ENCODE measurements at places on chromosomes 12 and 14.

DNA sequence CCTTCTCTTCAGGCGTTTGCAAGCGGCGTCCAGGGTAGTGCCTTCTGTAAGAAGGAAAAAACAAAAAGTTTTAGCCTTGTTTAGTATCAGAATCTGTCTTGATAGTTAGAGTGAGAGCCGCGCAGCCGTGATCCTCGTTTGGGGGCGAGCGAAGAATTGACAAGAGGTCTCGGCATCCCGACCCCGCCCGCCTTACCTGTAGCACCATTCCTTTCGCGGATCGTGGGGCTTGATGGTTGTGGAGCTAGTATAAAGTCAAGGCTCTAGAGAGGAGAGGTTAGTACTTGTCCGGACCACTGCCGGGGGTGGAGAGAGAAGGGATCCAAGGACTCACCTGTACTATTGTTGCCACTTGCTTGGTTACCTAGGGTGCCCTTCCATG, 494 bp downstream of the TMTC3 start:
- DNase-seq = peak; percentile 56

- no peak for DNase-seq
Measured at GRCh38 chr12:106487664-106488063, 95.1 kb upstream of the RFX4 start.

GRCh38 chr12:25833657-25834056, 124.8 kb upstream of the RASSF8 start:
- no peak for DNase-seq

DNA sequence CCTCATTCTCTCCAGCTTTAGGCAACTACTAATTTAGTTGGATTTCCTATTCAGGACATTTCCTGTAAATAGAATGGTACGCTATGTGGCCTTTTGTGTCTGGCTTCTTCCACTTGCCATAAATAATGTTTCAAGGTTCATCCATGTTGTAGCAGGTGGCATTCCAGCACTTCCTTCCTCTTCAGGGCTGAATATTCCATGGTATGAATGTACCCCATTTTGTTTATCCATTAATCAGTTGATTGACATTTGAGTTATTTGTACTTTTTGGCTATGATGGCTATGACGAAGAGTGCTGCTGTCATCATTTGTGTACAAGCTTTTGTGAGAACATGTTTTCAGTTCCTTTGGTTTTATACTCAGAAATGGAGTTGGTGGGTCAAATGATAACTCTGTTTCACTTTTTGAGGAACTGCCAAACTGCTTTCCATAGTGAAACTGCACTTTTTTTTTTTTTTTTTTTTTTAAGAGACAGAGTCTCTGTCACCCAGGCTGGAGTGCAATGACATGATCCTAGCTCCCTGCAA, 6.5 kb upstream of the CDK2AP1 start:
- DNase-seq = no peak

DNA sequence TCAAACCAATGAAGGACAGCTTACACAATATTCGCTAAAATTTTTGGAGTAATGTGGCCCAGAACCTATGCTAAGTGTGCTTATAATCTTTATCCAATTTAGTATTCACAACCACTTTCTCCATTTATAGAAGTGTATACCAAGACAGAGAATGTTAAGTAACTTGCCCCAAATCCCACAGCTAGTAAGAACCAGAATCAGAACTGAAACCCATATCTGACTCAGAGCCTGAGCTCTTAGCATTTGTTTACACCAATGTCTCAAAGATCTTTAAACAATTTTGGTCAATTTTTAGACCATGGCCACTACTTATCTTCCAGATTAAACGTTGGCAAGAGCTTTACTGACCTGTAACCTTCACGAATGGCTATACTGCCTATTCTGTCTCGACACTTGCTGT, 53.0 kb downstream of the PAPLN start:
- no peak for DNase-seq

GRCh38 chr12:110033888-110034287, 14.4 kb downstream of the C12orf76 start:
- DNase-seq = no peak

- DNase-seq = no peak
Measured at GRCh38 chr14:81605660-81606059, 72.0 kb upstream of the SEL1L start.

DNA sequence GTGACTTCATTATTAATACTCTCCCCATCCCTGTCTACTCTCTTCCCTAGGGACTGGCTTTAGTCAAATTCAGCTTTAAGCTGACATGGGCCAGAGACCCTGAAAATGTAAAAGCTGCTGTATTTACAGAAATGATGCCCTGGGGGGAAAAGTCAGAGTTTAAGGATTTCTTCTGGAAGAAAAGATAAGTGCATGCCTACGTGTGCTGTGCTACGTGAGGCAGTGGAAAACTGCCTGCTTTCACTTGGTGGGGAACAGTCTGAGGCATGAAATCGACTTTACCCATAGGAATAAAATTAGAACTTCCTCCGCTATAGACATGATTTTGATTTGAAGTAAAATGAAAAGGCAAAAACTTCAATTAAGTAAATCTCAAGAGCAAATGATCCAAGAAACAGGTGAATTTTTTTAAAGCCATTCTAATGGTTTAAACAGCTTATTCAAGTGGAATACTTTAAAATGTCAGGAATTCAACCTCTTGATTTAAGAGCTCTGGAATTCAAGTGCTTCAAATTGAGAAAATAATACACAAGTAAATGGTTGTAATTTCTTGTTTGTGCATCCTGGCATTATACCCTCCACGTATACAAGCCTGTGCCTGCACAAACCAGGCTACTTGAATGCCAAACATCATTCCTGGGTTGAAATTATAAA, 168.5 kb downstream of the FOXN3 start:
- DNase-seq = no peak

GRCh38 chr12:3685830-3686229, 67.1 kb downstream of the CRACR2A start:
- DNase-seq = no peak

DNA sequence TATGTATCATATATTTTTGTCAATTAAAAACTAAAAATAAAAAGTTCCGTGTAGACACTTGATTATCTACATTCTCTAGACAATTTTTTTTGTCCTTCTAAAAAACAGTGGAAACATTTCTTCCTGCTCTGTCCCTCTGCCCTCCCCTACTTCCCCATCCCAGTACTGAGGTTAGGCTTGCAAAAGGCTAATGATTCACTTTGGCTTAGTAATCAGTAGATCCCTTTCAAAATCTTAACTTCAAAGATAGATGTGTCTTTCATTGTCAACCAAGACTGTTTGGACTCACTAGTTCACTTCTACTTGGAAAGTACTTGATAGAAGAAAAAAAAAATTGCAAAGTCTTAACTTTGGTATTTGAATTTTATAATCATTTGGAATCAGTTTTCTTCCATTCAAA, 3.8 kb downstream of the SETD3 start:
- DNase-seq = no peak

GRCh38 chr14:24108336-24108874, 6.2 kb upstream of the DCAF11 start:
- no peak for DNase-seq

DNA sequence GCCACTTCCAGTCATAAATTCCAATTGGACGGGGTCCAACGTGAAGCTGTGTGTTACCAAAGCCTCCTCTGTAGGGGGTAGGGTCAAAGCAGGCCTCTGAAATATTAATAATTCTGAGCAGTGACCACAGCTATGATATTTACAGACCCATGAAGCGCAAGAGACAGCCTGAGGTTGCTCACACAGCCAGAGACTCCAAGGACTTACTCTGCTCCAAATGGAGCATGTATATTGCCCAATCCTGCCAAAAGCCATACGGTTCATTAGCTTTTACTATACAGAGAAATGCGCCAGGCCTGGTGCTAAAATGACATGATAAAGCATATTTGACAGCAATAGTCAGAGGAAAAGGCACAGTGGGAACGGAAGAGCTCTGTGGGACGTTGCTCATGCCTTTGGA, 151.3 kb downstream of the PAH start:
- DNase-seq = no peak

GRCh38 chr12:42859612-42860011, 270.1 kb upstream of the PRICKLE1 start:
- no peak for DNase-seq

GRCh38 chr12:70398862-70399261, 32.8 kb downstream of the KCNMB4 start:
- no peak for DNase-seq

DNA sequence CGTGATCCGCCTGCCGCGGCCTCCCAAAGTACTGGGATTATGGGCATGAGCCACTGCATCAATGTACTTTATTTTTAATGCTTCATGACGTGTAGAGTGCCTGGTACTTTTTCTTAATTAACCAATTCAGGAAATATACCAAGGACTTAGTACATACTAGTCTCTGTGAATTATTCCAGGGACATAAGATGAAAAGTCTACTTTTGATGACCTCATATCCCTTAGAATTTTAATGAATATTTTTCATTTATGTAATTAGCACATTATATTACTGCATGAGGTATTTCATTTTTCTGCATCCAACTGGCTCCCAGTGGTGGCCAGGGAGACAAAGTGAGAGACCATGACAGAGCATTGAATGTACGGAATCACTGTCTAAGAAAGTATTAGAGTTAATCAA, 577.7 kb upstream of the NOVA1 start:
- DNase-seq = no peak

- peak; percentile 58 for DNase-seq
Measured at GRCh38 chr14:103819503-103820307, 27.7 kb downstream of the PPP1R13B start.

- DNase-seq = no peak
Measured at GRCh38 chr14:49550286-49551184, 35.6 kb downstream of the RPS29 start.

- DNase-seq = no peak
Measured at GRCh38 chr12:111267144-111267543, 101.8 kb downstream of the PHETA1 start.

DNA sequence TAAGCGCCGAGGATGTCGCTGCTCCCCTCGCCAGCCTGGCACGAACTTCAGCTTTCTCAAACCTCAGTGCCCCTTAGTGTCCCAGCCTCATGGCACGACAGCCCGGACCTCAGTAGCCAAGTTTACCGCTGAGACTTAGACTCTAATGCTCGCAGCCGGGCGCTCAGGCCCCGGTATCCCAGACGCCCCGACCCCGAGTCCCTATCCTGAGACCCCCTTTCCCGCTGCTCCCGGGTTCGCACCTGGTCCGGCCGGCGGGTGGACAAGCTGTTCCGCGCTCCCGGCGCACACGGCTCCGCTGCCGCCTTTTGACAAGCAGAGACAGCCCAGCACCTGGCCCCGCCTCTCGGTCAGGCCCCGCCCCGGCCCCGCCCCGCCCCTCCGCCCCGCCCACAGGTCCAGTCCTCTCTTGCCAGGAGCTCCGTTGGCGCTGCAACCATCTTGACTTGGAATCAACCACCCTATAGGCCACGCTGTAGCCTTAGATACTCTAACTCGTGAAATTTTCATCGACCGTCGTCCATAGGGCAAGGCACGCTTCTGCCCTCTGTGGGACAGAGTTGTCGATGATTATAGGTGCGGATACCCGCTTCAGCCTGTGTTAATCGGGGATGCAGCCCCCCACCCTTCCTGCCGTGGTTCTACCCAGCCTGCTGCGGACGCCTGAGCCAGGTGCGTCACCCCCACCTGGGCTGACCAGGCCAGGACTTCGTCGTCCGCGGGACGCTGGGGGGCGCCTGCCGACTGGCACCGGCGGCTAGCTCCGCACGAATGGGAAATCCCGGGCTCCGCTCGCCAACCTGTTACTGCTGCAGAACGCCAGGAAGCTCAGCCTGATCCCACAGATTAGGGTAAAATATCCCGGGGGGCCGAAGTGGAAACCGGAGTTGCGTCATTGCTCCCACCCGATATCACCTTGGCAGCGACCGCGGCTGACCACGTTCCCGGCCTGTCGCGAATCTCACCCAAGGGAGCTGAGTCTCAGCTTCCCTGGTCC, at the start of gene VDR:
VDR (minus strand) TSS at position 282 of the 997 bp plus-strand sequence. CDS start 25,881 bp downstream, outside the sequence.
- DNase-seq = peak; percentile 79

DNA sequence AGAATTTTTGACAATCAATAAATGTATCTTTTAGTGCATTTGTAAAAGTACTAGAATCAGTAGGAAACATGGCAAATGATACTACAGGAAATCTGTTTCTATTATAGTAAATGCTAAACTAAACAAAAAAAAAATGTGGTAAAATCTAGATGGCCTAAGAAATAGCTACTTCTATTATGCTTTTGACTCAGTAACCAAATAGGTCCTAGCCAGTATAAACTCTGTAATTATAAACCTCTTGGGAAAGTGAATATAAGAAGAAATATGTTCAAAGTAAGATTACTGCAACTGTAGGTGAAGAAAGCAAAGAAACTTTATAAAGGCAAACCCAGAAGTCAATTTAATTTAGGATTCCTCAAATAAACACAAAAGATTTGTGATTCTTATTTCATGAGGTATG, 581.2 kb downstream of the LRFN5 start:
- no peak for DNase-seq

DNA sequence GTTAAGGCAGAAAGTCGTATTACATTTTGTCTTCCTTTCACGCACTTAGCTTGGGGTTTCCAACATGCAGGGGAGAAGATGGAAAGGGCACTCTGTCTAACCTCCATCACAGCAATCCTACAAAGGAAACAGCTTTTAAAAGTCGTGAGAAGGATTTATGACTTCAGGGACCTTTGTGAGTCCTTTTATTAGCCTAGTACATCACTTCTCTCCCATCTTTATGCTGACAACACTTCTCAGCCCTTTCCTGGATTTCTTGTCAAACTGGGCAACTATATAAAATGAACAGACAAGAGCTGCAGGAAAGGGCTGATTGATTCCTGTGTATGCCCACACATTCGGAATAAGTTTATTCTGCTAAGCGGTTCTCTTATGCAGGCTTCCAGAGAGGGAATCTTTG, 159.0 kb downstream of the DERA start:
- DNase-seq = no peak

- peak; percentile 58 for DNase-seq
Measured at GRCh38 chr14:90671382-90672234, 144.6 kb downstream of the TTC7B start.

DNA sequence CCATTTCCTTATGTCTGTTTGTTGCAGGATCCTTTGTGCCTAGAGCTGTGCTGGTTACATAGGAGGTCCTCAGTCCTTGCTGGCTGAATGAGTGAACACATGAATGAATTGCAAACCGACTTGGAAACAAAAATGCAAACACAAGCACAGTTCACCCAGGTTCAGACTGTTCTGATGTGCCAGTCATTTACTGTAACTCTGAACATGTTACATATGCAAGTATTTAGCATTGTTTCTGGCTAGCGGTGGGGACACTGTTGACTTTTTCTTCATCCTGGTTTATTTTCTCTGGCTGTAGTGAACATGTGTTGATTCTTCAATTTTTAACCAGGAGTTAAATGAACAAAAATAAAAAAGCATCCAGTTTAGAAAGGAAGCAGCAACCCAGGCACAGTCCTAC, 33.4 kb downstream of the TSPAN9 start:
- no peak for DNase-seq

DNA sequence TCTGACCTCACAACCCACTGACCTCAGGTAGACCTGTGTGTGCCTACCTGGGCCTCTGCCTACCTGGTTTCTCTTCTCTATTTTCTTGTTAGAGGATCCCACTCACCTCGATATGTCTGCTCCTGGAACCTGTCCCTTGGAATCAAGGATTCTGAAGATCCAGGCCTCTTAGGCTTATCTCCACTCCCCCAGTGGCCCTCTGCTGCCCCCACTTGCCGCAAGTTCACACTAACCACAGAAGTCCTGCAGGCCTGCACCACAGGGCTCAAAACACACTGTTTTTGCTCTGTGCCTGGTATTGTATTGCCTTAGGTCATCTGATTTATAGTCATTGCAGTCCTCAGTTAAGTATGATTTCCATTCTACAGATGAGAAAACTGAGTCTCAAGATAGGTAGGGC, 15.3 kb upstream of the NRXN3 start:
- DNase-seq = no peak

Measured in Right ventricle myocardium superior (tissue), 1 donor.